Activated T-helper 17 cell treated with anti-CD3 and anti-CD28 coated beads, Interleukin-2, amount 50 U/mL, for 72 hours (primary cell): ENCODE measurements at places on chromosomes 3 and 15. TPM values are rescaled to one million over a fixed set of nuclear protein-coding genes. Genes with fewer than 3 reads are reported as not detected.

GRCh38 chr3:5072100-5072816 is 49.8 kb upstream of the ARL8B start:
- ATAC-seq: no peak

DNA sequence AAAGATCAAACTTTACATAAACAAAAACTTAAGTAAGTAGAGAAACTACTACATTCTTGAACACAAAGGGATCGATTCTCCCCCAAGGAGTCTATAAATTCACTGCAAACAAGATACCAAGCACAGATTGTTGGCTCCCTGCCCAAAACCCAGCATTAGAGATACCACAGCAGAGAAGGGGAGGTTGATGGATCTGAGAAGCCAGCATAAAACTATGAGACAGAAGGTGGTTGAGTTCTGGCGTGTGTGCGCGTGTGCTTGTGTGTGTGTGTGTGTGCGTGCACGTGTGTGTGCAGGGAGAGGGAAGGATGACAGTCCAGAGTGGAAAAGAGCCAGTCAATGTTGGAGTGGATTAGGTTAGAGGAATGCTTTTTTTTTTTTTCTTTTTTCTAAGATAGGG is 143.2 kb upstream of the PRR20G start:
- ATAC-seq: no peak

DNA sequence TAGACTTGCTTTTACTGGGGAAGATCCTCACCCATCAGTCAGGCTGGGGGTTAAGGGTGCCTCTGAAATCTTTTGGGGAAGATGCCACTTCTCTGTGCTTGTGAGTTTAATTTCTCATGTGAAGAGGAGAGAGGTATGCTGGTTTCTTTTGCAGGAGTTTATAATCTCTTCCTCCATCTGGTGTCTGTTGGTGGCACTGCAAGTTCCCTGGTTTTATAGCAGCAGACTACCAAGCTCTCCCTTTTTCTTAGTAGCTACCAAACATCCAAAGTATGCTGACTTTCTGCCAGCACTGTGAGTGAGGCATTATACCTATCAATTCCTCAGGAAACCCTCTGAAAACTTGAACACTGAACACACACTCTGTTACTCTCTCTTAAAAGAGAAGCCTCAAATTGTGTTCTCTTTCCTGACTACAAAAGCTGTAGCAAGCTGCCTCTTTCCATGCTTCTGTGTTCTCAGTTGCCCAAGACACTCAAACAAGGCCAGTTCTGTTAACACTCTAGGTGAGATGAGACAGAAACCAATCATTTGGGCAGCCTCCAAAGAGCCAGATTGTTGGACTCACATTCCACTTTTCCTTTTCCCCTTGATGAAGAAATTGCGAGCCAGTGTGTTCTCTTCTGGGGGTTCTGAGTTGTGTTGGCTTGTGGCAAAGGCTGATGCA is 299.5 kb downstream of the GAP43 start:
- no peak for ATAC-seq

GRCh38 chr3:178001670-178002101 is 534.5 kb upstream of the KCNMB2 start:
- peak; percentile 94 for ATAC-seq

DNA sequence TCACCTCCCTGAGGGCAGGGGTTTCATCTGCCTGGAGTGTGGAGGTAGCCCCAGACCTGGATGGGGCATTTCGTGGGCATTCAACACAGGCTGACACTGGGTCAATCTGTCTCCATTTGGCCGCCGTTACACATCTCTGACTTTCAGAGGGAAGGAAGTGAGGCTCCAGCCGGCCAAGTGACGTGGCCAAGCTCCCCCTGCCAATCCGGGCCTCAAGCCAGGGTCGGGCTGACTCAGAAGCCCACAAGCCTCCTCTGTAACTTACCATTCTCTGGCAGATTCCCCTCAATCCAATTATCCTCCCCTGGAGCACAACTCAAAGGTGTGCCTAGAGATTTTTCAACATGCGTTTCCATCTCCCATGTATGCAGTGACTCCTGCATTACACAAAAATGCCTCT is 227.6 kb downstream of the KLF13 start:
- ATAC-seq: no peak

- no peak for ATAC-seq
Measured at GRCh38 chr3:127395663-127396355, 108.0 kb upstream of the PRR20G start.

GRCh38 chr3:155960060-155960459 is 89.6 kb downstream of the GMPS start:
- ATAC-seq: no peak

DNA sequence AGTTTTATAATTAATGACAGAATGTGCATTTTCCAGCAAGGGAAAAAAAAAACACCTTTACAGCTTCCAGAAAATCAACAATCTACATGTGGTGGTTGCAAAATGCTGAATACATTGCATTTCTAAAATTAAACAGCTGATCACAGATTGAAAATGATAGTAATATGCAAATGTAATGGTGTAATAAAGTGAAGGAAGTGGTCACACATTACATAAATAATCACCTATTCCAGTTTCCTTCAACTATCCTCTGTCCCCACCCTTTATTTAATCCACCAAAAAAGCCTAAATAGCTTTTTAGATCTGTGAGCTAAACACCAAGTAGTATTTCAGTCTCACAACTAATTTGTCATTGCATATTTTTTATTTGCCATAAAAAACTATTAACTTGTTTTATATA is 110.5 kb downstream of the PEAK1 start:
- no peak for ATAC-seq

- no peak for ATAC-seq
Measured at GRCh38 chr15:66931768-66932633, 133.4 kb upstream of the SMAD3 start.

Gene MYZAP
- not detected for total RNA-seq

Gene MORC1
- total RNA-seq: not detected

Gene MUC20
- 14.4 TPM for total RNA-seq

Gene TMEM42
- 6.9 TPM for total RNA-seq
